ENCODE measurements at places on chromosomes 3 and 15.

GRCh38 chr3:177622520-177622919 lies 425.2 kb upstream of the TBL1XR1 start:
- no peak for DNase-seq

GRCh38 chr3:192861972-192862371 lies 55.7 kb downstream of the MB21D2 start:
- DNase-seq, result no peak

DNA sequence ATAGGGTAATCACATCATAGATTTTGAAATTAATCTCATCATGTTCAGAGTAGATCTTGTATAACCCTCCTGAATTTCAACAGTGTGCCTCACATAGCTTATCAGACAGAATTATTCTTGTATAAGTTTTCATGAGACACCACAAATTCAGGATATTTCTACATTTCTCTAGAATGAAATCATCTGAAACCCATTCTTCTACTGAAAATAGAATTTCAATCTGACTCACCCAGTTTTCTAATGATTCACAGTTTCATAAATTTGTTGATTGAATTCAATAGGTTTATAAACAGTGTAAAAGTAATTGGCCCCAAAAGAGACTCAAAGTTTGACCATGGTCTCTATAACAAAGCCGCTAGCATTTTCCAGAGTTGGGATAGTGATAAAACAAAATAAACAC lies 1082.6 kb upstream of the EPHA6 start:
- DNase-seq, result peak; percentile 42

- no peak for DNase-seq
These were observed 21.3 kb upstream of the EHD4 start for GRCh38 chr15:41993472-41994170.

- no peak for DNase-seq
These were observed 52.9 kb upstream of the BCL6 start for GRCh38 chr3:187798126-187798525.

DNA sequence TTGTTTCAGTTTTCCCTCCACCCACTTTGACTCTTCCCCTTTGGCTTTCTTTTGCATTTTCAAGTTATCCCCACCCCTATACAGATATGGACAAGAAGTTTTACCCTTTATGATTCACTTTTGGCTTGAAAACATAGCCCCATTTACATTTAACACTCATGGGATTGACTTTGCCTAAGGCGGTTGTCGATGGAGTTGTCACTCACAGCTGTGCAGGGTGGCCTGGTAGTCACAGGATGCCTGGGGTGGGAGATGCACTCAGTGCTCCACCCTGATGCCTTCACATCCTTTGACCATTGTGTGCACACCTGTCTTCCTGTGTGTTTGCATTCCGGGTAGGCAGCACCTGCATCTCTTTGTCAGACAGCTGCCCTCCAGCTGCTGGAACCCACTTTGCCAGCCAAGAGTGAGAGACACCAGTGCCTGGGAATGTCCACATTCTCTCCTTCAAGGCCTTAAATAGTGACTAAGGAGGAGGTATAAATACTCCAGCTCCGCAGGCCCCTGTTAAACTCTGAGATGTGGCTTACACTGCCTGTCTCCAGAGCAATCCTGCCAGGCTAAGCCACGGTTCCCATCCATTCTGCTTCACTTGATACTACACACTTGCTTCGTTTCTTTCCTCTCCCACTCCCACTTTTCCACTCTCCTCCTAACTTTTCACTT lies 191.5 kb upstream of the SLC24A5 start:
- DNase-seq, result no peak

DNA sequence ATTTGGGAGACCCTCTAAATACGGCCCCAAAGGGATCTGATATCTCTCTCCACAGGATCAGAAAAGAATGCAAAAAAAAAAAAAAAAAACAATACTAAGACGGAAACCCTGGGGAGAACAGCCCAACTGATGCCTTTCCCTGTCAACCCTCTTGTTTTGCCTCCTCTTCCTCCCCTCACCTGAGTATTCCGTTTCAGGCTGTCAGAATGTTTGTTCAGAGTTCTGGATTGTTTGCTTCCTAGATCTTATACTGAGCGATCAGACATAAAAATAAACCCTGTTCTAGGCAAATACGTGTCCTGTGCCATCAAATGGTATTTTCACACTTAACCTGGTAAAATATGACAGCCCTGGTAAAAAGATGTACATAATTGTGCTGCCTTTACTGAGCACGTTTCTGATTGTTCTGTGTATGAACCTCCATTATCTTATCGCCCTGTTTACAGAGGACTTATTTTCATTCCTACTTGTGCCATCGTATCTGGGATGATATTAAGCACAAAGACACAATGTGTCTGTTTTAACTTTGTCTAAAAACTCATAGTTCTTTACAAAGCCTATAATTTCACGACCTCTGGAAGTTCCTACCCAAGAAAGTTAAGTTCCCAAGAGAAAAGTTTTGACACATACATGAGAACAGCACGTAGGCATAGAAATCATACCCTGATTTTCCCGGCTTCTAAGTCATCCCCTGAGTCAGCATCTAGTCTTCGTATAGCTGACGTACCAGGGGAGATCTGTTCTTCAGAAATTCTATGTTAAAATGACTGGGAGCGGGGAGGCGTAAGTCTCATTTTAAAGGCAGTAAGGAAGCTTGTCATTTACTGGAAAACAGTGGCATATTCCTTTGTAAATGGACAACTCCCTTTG lies 856 bp downstream of the ZBTB38 start:
- DNase-seq, result peak; percentile 72

DNA sequence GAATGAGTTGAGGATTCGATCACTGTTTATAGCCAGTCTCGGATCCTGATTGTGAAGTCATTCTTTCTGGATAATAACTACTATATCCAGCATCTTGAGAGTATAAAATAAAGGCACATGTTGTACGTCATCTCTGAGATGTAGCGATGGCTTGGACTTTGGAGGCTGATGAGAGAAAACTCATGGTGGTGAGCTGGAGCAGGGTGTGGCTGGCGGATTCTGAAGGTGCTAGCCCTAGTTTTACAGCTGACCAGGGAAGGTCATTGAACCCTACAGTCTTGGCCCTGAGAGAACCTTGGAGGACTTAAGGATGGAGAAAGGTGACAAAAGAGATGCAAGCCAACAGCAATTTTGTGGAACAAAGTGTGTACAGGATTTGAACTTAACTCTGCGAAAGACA lies 153.8 kb downstream of the IGF1R start:
- DNase-seq, result no peak

- DNase-seq, result no peak
These were observed 274 bp upstream of the ZCWPW2 start for GRCh38 chr3:28348265-28348628.

- DNase-seq, result no peak
These were observed 52.5 kb downstream of the CLDN11 start for GRCh38 chr3:170471149-170471548.

GRCh38 chr3:126104742-126105605 lies 21.1 kb upstream of the SLC41A3 start:
- no peak for DNase-seq

- DNase-seq, result no peak
These were observed 37.4 kb upstream of the CTDSPL start for GRCh38 chr3:37824090-37824953.

DNA sequence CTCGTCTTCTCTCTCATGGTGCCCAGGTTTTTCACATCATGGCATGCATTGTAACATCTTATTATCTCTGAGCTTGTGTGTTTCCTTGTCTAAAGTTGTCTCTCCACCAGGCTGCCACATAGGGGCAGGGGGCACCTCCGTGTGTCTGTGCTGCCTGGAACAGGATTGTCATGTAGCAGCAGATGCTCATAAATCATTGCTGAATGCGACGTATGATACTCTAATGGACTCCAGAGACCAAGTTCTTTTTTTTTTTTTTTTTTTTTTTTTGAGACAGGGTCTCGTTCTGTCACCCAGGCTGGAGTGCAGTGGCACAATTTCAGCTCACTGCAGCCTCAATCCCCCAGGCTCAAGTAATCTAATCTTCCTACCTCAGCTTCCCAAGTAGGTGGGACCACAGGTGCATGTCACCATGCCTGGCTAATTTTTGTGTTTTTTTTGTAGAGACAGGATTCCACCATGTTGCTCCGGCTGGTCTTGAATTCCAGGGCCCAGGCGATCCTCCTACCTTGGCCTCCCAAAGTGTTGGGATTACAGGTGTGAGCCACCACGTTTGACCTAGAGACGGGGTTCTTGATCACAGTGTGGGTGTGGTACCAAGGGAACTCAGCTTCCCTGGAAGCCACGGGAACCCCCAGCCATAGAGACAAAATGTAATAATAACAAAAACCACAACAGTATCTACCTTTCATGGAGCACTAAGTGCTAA lies 4.7 kb upstream of the DNASE1L3 start:
- DNase-seq, result no peak

- no peak for DNase-seq
These were observed 49.9 kb downstream of the SLC25A26 start for GRCh38 chr3:66270701-66271100.

DNA sequence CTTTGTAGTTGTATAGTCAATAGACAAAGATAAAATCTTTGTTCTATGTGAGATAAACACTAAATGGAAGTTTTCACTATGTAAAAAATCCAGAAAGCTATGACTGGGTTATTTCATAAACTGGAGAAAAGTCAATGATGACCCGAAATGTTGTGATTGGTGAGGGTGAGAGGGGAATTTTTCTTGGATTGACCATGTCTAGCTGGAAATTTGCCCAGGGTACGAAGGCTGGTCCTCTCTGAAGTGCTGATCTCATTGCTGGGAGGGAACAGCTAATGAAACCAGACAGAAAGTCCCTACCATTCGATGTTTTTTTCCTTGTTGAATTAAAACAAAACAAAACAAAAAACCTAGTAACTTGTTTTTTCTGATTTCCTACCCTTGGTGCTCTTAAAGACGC lies 14.3 kb downstream of the TPRG1 start:
- DNase-seq, result no peak

DNA sequence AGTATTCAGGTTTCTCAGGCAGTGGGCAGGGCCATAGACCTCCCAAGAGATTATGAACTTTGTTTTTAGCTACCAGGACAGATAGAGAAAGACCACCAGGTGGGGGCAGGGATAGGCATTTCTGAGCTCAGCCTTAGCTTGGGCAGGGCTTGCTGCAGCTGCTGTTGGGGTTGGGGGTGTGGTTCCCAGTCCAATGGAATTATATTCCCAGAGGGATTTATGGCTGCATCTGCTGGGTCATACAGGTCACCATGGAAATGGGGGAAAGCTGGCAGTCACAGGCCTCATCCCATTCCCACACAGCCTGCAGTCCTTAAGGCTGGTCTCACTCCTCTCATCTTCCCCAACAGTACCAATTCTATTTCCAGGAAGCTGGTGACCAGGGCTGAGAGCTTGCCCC lies 144.6 kb upstream of the ZPLD1 start:
- no peak for DNase-seq

GRCh38 chr3:15514663-15515340 lies 6.7 kb downstream of the COLQ start:
- no peak for DNase-seq

DNA sequence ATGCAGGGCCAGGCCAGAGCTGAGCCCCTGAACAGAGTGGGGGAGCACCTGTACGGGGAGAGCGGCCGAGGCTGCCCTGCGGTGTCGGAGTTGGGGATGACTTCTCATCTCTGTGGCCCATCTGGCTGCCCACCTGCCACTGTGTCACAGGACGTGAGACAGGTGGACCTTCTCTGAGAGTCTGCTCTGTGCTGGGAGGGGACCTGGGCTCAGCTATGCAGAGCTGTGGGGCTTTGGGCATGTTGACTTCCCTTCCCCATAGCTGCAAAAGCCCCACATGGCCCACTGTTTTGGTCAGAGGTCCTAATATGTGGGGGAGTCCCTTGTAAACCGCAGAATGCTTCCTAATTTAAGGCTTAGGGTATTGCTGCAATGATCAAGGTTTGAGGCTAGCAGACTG lies 68.0 kb upstream of the TRPM1 start:
- no peak for DNase-seq

- DNase-seq, result no peak
These were observed 67.7 kb downstream of the ARHGEF26 start for GRCh38 chr3:154188846-154189245.

DNA sequence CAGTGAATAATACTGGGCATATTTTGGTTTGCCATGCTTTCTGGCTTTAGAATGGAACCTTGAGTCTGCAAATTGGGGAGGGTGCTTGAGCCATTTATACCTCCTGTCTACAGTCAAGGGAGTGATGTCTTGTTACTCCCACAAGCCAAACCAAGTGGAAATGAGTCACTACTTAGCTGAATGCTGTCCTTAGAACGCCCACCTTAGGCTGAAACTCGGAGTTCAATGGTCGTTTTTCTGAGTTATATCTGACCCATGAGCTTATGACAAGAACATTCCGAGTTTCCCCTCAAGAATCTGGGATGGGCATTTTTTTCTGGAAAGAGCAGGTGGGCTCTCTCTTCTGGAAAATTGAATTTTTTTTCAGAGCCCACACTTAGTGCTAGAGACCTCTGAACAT lies 17.4 kb upstream of the CLDN18 start:
- no peak for DNase-seq

- DNase-seq, result no peak
These were observed 143.2 kb upstream of the UMPS start for GRCh38 chr3:124587053-124587408.

- DNase-seq, result no peak
These were observed 103.5 kb upstream of the RPL32 start for GRCh38 chr3:12944849-12945248.

DNA sequence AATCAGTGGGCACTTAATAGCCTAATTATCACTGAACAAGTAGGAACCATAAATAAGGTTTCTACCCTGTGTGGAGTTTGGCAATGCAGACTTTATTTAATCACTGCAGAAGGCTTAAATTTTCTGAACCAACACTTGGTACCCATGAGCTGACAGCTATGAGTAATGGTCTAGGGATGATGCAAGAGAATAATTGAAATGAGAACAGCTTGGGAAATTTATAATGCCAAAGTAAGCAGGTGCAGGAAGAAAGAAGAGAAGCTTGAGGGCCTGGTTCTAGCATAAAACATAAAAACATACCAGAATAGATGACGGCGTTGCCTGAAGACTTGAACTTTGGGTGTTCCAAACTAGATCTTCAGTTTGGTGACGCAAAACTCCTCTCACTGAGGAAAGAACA lies 67.0 kb downstream of the IMPG2 start:
- no peak for DNase-seq

DNA sequence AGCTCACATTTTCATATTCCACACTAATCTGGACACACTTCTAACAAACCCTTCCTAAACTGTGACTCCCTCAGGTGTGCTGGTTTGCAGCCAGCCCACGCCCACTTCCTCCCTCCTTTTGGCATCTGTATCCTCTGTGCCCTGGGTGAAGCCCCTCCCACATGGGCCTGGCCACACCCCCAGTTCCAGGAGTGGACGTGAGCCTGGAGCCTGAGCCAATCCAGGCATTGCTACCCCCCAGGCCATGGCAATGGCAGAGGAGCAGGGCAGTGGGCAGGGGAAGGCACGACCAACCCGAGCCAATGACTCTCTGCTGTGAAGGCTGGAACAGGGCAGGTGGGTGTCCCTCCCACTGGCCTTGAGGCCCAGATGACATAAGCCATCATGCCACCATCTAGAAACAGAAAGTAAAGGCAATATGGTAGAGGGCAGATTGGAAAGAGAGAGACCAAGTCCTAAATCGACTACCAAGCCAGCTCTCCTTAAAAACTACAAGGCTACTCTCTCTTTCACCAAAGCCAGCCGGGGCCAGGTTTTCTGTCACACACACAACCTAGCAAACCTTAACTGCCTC lies 18.6 kb downstream of the FAM174B start:
- DNase-seq, result no peak

- DNase-seq, result no peak
These were observed 41.6 kb downstream of the BDH1 start for GRCh38 chr3:197513953-197514785.
